Activated CD4-positive, alpha-beta T cell treated with anti-CD3 and anti-CD28 coated beads, Interleukin-2, amount 10 ng/mL, durations not matched to agents 24 days and 14 days (primary cell): ENCODE measurements at places on chromosomes 1 and 21. TPM values are rescaled to one million over a fixed set of nuclear protein-coding genes. Genes with fewer than 3 reads are reported as not detected.

Gene TEX35
- total RNA-seq = not detected in 2 replicates

Gene NBPF26
- 6.5 and 6.9 TPM in 2 replicates for total RNA-seq

Gene RIPPLY3
- 0.26 TPM in 1 of 2 replicates, not detected in the other for total RNA-seq

Gene LCE3E
- total RNA-seq = not detected in 2 replicates

Gene CCDC30
- 0.68 and 1.1 TPM in 2 replicates for total RNA-seq
